Smooth muscle cell of the coronary artery (primary cell): ENCODE measurements at places on chromosomes 12 and 14. TPM values are rescaled to one million over a fixed set of nuclear protein-coding genes. Genes with fewer than 3 reads are reported as not detected.

Gene SPIC
- total RNA-seq = not detected in 2 replicates

Gene JKAMP
- total RNA-seq = 44.0 and 62.5 TPM in 2 replicates

Gene NTF3
- total RNA-seq = 2.6 and 10.8 TPM in 2 replicates

Gene ABCD4
- total RNA-seq = 20.4 and 27.6 TPM in 2 replicates

Gene CLEC4D
- not detected in 2 replicates for total RNA-seq

Gene ZBTB1
- total RNA-seq = 23.3 and 28.3 TPM in 2 replicates

Gene BLOC1S1
- 82.0 and 115 TPM in 2 replicates for total RNA-seq

Gene RNASE7
- not detected in 2 replicates for total RNA-seq

Gene PIK3C2G
- not detected in 2 replicates for total RNA-seq

Gene GLI1
- 0.23 and 0.38 TPM in 2 replicates for total RNA-seq

Gene BCL11B
- under 0.01 and 0.08 TPM in 2 replicates for total RNA-seq

Gene YEATS4
- total RNA-seq = 6.7 and 10.7 TPM in 2 replicates

Gene SLC5A8
- not detected in 2 replicates for total RNA-seq

Gene LMNTD1
- 0.23 TPM in 1 of 2 replicates, not detected in the other for total RNA-seq

Gene ATF7IP
- 11.1 and 15.0 TPM in 2 replicates for total RNA-seq

Gene KCNC2
- under 0.01 TPM in 1 of 2 replicates, not detected in the other for total RNA-seq

Gene PLBD1
- 0.38 and 1.1 TPM in 2 replicates for total RNA-seq

Gene FGF23
- total RNA-seq = not detected in 2 replicates

Gene KCNK13
- total RNA-seq = 0.08 TPM in 1 of 2 replicates, not detected in the other

Gene STYK1
- total RNA-seq = 0.15 and 0.82 TPM in 2 replicates

Gene ZC2HC1C
- 0.23 and 0.53 TPM in 2 replicates for total RNA-seq

Gene RNFT2
- 0.35 and 4.2 TPM in 2 replicates for total RNA-seq

Gene CMA1
- not detected in 2 replicates for total RNA-seq

Gene TAS2R43
- total RNA-seq = 0.70 TPM in 1 of 2 replicates, not detected in the other

Gene DIO2
- total RNA-seq = 1.8 and 4.2 TPM in 2 replicates

Gene FGF6
- total RNA-seq = not detected in 2 replicates

Gene SYT1
- 0.70 and 22.9 TPM in 2 replicates for total RNA-seq

Gene TRIM9
- total RNA-seq = 0.08 and 0.59 TPM in 2 replicates

Gene ATG2B
- total RNA-seq = 14.8 and 31.1 TPM in 2 replicates

Gene PPM1H
- 1.3 and 2.6 TPM in 2 replicates for total RNA-seq

Gene OR4K14
- total RNA-seq = not detected in 2 replicates

Gene ERP27
- total RNA-seq = 0.23 TPM in 1 of 2 replicates, not detected in the other

Gene MAP1LC3B2
- total RNA-seq = 0.15 TPM in 1 of 2 replicates, not detected in the other

Gene ZNF385A
- 0.35 and 1.1 TPM in 2 replicates for total RNA-seq

Gene KRT1
- not detected in 2 replicates for total RNA-seq

Gene C12orf60
- total RNA-seq = 0.23 and 1.3 TPM in 2 replicates

Gene FERMT2
- total RNA-seq = 71.0 and 98.9 TPM in 2 replicates

Gene HOXC6
- 0.35 TPM in 1 of 2 replicates, not detected in the other for total RNA-seq

Gene ACOT6
- not detected in 2 replicates for total RNA-seq

Gene USP44
- 0.38 and 0.82 TPM in 2 replicates for total RNA-seq

Gene PLA2G1B
- total RNA-seq = not detected in 2 replicates

Gene C12orf54
- not detected in 2 replicates for total RNA-seq

Gene CLEC7A
- not detected in 2 replicates for total RNA-seq

Gene GALNT6
- 0.75 and 4.7 TPM in 2 replicates for total RNA-seq

Gene SEC23A
- total RNA-seq = 418 and 631 TPM in 2 replicates

Gene FKBP11
- total RNA-seq = 12.8 and 28.0 TPM in 2 replicates

Gene TMX1
- 26.9 and 29.8 TPM in 2 replicates for total RNA-seq

Gene CALCOCO1
- total RNA-seq = 62.5 and 160 TPM in 2 replicates
